ENCODE measurements at places on chromosomes 12 and 14. TPM values are rescaled to one million over a fixed set of nuclear protein-coding genes. Genes with fewer than 3 reads are reported as not detected.

GRCh38 chr14:92754966-92755365 lies 6.5 kb upstream of the LGMN start:
- DNase-seq: no peak

DNA sequence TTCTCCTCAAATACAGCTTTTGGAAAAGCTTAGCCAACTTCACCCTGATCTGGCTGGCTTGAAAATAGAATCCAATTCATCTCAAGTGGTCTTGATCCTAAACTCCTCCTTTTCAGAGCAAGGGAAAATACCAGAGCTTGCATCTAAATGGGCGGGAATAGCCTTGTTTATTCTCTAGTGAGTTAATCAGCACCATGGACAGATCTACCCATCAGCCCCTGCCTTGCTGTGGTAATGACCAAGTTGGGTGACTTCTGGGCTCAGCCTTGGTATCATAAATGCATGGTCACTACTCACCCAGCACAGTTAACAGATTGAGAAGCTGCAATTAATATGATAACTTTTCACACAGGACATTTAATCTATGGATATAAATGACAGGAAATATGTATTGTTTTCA lies 196.6 kb downstream of the GLT1D1 start:
- no peak for DNase-seq

GRCh38 chr14:50544911-50545310 lies 12.5 kb upstream of the MAP4K5 start:
- no peak for DNase-seq

DNA sequence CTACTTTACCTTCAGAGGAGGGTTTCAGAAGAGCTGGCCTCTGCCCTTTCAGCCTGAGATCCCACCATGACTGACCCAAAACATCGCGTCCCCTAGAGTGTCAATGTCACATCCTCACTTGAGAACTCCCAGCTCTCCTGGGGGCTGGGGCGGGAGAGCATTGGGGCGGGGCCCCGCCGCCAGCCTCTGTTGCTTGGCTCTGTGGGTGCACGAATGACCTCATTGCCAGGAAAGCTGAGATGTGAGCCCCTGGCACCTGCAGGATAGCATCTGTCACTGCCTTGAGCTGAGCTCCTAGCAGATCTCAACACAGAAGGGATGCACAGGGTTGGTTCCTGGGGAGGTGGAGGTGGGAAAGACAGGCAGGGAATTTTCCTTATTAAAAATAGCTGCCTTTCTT lies 20.6 kb upstream of the MYL2 start:
- no peak for DNase-seq

GRCh38 chr14:94129758-94130414 lies 482 bp upstream of the IFI27L2 start:
- no peak for DNase-seq

DNA sequence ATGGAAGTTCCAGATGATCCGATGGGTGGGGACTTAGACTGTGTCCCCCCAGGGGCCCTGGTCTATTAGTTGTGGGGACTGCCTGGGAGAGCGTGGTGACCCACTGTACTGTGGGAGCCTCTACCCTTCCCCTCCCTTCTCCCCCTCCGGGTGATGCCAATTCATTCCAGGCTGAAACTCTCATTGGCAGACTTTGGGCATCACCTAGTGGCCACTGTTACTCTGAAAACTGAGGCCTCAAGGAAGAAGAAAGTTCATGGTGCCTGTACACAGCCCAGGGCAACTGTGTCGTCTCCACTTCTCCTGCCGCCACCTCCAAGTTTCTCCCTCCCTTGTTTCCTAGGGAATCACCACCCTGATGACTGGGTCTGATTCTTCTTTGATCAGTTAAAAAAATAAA lies 173.6 kb upstream of the ALG10B start:
- DNase-seq: no peak

DNA sequence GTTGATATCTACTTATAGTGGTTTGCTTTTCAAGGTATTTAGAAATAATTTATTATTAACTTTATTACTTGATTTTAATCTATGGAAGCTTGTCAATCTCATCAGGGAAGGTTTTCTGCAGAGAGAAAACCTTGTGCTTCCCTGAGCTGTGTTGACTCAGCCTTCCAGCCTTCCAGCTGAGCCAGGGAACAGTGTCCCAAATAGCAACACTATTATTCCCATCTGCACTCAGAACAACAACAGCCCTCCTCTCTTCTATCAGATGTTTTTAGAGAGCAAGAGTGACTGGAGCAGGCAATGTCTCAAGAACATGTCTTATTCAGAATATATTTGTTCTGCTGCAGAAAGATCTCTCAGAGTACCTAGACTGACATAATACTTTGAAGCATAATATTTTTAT lies 389.9 kb upstream of the GARIN6 start:
- DNase-seq: no peak

DNA sequence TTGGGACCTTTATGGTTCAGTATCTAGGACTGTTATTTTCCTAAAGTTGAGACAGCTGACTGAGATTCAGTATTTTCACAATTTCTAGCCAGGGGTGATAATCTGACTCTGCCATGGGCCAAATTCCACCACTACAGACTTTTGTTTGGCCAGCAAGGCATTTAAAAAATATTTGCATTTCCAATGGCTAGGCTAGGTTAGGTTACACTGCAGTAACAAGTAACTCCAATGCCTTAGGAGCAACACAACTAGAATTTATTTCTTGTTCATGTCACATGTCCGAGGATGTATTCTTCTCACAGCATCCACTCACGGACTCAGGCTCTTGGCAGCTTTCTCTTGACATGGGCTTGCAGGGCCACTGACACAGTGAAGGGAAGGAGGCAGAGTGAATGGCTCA lies 83.0 kb downstream of the CPSF2 start:
- DNase-seq: no peak

Gene IAPP
- total RNA-seq: not detected

Gene NTN4
- 40.3 TPM for total RNA-seq

Gene KLHL28
- total RNA-seq: 19.2 TPM

Gene RAD9B
- 2.9 TPM for total RNA-seq

Gene C3AR1
- 21.8 TPM for total RNA-seq

All from sciatic nerve (tissue), 2 donors.